Breast epithelium (tissue), 4 donors: ENCODE measurements at places on chromosomes 3 and 15. TPM values are rescaled to one million over a fixed set of nuclear protein-coding genes. Genes with fewer than 3 reads are reported as not detected.

The DLL4 gene
- total RNA-seq = 5.0 TPM

The CAPN3 gene
- total RNA-seq = 12.5 TPM

The ATP13A5 gene
- total RNA-seq = 4.5 TPM

The MUC20 gene
- total RNA-seq = 20.1 TPM

GRCh38 chr15:50113187-50113505, 5.9 kb downstream of the ATP8B4 start:
- DNase-seq = no peak

GRCh38 chr15:99117111-99117510, 12.2 kb downstream of the SYNM start:
- DNase-seq = no peak

DNA sequence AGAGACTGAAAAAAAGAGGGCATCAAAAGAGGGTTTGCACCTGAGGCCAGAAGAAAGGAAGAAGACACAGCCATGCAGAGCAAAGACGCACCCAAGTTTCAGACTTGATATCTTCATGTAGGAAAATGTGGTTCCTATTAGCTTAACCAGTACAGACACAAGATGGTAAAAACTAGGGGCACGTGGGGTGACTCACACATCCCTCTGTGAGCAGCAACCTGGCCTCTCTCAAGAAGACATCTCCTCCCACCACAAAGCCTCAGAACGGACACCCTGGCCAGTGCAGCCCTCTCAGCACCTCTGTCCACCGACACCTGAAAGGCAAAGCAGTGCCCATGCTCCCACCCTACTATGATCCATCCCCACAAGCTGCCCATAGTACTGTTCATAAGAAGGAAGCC, 33.3 kb downstream of the GLB1 start:
- DNase-seq = no peak

- DNase-seq = no peak
These were observed 1.4 kb downstream of the KBTBD13 start for GRCh38 chr15:65077981-65078352.

DNA sequence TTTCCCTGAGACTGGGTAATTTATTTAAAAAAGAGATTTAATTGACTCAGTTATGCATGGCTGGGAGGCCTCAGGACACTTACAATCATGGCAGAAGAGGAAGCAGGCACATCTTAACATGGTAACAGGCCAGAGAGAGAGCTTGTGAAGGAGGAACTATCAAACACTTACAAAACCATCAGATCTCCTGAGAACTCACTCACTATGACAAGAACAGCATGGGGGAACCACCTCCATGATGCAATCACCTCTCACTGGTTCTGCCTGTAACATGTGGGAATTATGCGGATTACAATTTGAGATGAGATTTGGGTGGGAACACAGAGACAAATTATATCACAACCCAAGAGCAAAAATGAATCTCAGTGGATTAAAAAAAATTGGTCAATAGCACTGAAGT, 416.0 kb upstream of the TMCO5A start:
- DNase-seq = no peak

DNA sequence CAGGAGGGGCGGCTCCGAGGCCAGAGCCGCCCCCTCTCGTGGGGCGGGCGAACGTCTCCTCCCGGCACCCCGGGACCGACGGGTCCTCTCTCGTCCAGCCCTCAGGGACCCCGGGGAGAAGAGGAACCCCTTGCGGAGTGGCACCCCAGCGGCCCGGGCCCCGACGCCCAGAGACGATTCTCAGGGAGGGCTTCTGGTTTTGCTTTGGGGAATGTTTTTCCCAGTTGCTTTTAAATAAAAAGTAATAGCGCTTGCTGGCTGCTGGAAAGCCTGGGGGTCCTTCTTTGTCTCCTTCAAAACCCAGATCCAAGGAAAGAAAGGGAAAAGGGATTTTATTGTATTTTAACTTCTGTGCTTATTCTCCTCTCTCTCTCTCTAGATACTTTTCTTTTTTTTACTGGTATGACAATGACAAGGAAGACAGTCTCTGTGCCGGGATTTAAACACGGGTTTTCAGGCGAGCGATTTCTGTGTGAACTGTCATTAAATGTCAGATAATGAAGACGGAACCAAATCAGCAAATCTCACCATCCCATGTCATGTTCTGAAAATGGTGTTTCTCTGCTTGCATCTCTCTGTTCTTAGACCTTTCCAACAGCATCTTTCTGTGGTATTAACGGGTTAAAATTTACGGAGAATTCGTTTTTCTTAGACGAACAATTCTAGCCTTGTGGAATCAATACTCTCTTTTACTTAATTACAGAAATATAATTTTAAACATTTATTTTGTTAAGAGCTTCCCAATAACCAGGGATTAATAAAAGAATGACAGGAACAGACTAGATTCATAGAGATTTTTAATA, 530 bp upstream of the PCOLCE2 start:
- no peak for DNase-seq

DNA sequence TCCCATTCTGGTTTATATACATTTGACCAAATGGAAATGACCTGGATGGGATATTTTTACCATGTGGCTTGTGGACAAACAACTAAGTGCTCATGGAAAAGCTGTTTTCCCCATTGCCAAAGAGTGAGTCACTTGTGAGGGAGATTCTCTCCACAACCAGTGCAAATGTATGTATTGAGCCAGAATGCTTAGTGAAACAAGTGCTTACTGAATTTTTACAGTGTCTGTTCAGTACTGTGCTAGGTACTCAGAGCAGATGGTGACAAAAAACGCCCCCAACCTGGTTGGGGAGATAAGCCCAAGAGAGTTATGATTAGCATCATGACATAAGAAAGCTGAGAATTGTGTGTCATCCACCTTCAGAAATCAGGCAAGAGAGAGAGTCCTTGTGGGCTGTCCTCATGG, 2.3 kb downstream of the CHP1 start:
- no peak for DNase-seq

- no peak for DNase-seq
These were observed 600.9 kb upstream of the ROBO2 start for GRCh38 chr3:76438971-76439370.

- no peak for DNase-seq
These were observed 22.5 kb downstream of the DMXL2 start for GRCh38 chr15:51600114-51600513.

- no peak for DNase-seq
These were observed 245.4 kb downstream of the GBE1 start for GRCh38 chr3:81516042-81516441.

DNA sequence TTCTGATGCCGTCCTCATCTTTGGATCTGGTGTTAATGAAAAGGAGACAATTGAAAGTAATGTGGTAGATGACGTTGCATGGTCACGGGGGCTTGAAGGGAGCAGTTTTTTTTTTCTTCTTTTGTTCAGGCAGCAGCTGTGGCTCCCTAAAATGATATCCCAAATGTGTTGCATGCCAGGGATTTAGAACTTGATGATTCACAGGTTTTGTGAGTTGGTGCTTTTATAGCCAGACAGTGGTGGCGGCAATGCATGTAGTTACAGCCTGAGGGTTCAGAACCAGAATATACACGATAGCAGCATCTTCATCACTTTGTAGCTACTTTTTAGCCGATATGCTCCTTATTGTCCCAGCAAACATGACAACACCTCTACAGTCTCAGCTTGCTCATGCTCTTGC, 133.4 kb downstream of the CHST2 start:
- DNase-seq = no peak

DNA sequence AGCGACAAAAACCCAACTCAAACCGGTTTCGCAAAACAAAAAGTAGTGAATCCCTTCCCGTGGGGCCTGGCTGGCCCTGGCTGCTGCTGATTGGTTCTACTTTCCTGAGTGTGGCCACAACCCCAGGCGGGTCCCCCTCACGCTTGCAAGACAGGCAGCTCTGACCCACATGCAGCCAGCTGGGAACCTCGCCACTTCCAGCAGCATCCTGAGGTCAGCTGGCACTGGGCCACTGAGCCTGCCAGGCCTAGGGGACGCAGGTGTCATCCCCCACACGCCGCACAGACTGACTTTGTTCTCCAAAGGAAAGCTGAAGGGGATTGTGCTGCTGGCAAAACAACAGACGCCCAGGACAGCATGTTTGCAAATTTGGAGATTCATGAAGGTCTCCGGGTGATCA, 111.1 kb downstream of the TPRA1 start:
- no peak for DNase-seq

- DNase-seq = no peak
These were observed 85.8 kb downstream of the MEIS2 start for GRCh38 chr15:37014566-37014965.

DNA sequence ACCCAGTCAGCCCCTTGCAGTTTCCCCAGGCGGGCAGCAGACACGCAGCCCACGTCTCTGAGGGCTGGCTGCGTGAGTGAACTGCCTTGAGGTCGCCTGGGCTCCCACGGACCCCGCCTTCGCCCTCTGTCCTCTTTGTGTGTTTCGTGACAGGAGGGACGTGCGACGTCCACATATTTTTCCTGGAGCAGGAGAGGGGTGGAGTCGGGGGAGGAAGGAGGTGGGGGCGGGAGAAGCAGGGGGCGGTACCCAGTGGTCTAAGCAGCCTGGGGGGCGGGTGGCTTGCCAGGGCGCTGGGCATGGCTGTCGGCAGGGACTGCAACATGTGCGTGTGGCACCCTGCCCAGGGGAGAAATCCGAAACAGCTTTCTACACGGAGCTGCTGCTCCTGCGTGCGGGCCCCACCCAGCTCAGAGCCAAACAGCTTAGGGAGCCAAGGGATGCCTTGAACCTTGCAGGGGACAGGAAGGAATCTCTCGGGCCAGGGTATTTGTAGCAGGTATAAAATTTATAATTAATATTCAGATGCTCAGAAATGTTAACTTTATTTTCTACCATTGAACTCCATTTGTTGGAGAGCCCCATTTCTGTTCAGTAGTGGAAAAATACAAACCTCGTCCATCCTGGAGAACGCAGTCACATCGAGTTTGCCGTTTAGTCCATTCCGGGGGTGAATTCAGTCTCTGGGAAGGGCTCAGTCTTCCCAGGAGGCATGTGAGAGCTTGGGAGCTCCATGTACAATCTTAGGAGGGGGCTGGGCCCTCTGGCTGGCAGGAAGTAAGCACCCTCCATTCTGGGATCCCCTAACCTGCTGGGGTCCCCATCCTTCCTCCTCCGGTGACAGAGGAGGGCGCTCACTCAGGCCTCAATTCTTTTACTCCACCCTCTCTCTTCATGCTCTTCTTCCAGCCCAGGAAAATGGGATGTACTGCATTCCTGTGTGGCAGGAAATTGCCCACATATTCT, 79.1 kb upstream of the MEF2A start:
- peak; percentile 64 for DNase-seq

DNA sequence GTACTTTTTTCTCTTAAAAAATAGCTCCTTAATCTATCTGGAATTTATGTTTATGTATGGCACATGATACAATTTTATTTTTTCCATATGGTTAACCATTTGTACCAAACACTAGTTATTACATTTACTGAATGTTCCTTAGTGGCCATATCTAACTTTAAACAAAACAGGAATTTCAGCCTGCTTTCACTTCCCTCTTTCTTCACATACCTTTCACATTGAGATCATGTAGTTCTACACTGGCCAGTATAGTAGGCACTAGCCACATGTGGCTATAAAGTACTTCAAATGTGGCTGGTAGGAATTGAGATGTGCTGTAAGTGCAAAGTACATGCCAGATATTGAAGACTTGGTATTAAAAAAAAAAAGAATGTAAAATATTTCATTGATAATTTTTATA, 4.7 kb upstream of the RYK start:
- no peak for DNase-seq

GRCh38 chr15:67085818-67086636, 20.6 kb downstream of the SMAD3 start:
- no peak for DNase-seq

DNA sequence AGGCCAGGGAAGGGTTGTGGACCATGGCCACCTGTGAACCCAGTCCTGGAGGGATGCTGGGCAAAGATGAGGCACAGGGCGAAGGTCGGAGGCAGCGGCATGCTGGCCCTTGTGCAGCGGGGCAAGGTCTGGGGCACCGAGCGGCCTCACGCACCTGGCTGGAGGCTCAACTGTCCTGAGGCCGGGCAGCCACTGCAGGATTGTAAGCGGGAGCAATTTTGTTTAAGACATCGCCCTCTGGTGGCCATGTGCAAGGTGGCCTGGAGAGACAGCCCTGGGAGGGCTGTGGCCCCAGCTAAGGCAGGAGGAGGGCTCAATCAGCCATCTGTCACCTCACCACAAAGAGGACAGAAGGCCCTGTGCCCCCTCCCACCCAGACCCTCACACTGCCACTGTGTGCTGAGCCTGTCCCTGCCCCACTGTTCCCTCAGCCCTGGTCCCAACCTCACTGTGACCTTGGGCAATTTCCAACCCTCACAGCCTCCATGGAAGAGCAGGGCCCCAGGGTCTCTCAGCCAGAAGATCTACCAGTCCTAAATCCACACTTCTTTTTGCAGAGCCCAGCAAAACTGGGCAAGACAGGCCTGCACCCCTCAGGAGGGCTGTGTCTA, 46.2 kb downstream of the TPRA1 start:
- DNase-seq = peak; percentile 50

GRCh38 chr15:68055224-68055705, 1.1 kb downstream of the PIAS1 start:
- DNase-seq = no peak

- no peak for DNase-seq
These were observed 64.1 kb downstream of the CDIN1 start for GRCh38 chr15:36643551-36643950.

- DNase-seq = no peak
These were observed 391.9 kb upstream of the THRB start for GRCh38 chr3:24886501-24886900.

DNA sequence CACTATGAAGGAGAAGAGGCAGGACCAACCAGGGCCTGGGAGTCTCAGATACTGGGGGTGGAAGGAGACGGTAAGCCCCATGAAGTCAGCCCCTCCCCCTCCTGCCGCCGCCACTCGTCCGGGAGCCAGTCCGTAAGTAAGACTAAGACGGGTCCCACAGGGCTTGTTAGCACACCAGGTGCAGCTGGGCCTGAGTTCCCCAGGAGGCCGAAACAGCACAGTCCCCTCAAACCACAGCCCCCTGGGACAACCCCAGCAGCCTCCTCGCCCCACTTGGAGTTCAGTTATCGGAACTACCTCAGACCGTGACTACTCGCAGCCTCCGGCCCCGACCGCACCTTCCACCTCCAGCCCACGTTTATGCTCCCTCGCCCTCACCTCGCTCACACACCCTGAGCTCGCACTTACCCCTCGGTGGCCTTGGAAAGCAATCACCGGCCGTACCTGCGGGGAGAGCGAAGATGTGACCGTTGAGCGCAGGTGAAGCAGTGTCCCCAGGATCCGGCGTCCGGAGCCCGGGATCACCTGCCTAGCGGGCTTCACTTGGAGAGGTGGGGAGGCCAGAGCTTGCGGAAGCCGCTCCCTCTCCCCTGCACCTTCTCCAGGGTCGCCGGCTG, 557 bp downstream of the ELL3 start:
- no peak for DNase-seq
